ENCODE measurements at places on chromosomes 1 and 21.

- no peak for DNase-seq
These were observed 131.9 kb upstream of the USP24 start for GRCh38 chr1:55347041-55347440.

DNA sequence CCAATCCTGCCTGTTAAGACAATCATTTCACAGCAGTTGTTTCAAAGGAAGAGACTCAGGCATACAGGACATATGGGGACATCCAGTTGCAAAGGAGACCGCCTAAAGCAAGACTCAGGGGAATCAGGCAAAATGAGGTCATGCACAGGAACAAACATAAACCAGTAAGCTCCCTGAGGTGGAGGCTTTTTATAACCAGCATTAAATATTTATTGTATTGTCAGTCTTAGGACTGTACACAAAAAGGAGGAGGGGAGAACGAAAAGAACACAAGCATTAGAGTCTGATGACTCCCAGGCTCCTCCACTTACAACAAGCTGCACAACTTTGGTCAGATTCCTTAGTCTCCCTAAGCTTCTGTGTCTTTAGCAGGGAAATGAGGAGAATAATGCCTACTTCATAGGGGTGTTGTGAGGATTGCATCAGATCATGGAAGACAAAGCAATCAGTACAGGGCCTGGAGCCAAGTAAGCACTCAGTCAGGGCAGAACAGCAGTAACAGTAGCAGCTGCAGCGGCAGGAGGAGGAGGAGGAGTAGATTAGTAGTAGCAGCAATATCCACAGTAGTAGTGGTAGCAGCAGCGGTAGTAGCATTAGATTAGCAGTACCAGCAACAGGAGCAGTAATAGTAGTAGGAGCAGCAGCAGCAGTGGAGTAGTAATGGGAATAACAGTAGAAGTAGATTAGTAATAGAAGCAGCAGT is 54.2 kb upstream of the SPATA6 start:
- DNase-seq: no peak

- no peak for DNase-seq
These were observed 420.4 kb upstream of the BEND5 start for GRCh38 chr1:49197081-49197480.

GRCh38 chr1:52603630-52604029 is 1.5 kb downstream of the GPX7 start:
- no peak for DNase-seq

DNA sequence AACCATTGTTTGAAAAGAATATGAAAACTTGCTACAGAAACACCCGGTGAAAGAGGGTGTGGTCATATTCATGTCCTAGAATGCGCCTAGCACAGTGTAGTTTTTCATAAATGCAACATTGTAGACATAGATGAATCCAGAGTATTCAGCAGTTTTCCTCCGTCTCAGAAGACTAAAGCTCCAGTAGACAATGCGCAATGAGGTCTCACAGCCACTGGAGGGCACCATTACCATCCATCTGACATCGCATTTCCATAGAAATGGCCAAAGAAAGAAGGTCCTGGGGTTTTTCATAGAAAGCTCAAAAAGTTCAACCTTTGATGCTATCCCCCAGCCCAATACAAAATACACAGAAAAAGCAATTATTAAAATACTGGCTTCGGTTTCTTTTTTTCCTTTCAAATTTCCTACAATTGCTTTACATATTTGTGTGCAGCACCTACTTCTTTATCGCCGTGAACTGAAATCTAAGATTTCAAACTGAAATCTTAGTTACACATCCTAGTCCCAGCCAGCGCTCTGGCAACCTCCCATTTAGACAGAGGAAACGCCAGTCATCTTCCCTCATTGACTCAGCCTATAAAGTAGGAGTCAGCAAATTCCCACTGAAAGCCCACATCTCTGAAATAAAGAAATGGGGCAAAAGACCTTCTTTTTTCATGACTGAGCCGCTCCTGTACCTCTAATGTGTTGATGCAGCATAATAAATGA is 3.9 kb upstream of the CD58 start:
- peak; percentile 42 for DNase-seq

GRCh38 chr1:153774780-153775457 is at the start of gene SLC27A3:
TSS of gene SLC27A3 (plus strand) at chr1:153775407. CDS start at chr1:153775498, 91 bp downstream.
- peak; percentile 62 for DNase-seq

DNA sequence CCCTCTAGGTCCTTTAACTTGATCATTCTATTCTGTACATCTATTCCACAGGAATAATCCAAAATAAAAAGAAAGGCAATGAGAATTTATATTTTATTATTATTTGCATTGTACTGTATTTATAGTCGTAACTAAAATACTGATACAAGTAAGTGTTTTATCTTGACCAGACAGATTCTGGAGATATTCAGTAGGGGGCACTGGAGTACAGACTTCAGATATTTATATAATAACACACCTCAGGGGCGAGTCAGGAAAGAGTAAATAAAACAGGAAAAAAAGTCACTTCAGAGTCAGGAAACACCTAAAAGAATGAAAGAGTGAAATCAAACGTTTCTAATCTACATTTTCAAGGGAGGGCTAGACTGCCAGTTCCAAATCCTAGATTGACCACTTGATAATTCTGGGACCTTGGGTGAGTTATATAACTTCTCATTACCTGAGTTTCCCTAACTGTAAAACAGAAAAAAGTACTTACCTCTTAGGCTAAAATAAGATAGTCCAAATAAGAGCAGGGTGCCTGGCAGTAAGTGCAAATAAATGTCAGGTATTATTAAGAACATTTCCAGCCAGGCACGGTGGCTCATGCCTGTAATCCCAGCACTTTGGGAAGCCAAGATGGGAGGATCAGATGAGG is 31.1 kb upstream of the MTF1 start:
- DNase-seq: peak; percentile 36

DNA sequence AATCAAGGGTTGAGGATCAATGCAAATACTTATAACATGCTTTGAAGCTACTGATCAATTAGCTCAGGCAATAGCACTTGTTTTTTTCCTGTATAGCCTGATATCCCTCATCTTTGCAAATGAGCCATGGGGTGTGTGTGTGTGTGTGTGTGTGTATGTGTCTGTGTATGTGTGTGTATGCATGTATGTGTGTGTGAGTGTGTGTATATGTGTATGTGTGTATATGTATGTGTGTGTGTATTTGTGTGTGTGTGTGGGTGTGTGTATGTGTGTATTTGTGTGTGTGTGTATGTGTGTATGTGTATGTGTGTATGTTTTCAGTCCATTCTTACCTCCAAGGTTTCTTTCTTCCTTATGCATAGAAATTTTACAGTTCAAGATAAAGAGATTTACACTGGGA is 78.4 kb upstream of the SSX2IP start:
- DNase-seq: no peak

DNA sequence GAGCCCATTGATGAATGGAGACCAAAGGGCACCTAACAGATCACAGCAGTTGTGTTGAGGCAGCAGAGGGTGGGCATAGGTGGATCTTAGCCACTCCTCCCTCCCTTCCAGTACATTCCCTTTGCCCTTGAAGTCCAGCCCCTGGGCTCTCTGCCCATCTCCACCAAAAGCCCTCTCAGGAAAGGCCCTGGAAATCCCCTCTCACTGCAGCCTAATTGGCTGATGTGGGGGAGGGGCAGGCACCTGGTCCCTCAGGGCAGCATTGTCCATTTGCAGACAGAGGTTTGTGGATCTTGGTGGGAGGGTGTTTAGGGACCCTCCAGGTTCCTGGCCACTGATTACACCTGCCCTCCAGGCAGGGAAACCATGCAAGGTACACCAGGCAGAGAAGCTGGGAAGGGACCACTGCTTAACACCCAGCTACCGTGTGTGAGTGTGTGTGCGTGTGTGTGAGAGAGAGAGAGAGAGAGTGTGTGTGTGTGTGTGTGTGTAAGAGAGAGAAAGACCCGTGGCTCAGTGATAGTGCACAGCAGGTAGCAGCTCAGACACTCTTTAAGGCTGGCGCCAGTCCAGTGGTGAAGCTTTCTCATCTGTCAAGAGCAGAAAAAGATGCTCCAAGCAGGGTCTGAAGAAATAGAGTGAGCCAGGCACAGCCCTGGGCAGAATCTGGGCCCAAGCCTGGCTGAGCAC is 71.1 kb downstream of the MATN1 start:
- DNase-seq: no peak
